Fibroblast of the conjunctiva (primary cell): ENCODE measurements at places on chromosomes 4 and X.
A peak's percentile ranks its signal among the peaks of the same experiment; 100 is the strongest.

DNA sequence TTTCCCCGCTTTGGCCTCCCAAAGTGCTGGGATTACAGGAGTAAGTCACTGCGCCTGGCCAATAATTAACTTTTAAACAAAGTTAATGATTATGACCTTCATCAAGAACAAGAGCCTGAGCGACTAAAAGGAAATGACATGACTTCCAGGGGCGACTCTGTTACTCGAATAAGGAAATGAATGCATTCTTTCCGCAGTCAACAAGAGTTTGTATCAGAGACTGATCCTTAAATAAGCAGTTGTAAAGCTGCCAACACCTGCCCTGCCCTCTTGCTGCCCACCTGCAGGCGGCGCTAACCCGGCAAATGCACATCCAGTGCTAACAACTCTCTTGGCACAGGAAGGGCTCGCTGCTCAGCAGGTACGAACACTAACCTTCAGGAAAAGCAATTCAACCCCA is 27.3 kb downstream of the WDR1 start:
- DNase-seq, result no peak

DNA sequence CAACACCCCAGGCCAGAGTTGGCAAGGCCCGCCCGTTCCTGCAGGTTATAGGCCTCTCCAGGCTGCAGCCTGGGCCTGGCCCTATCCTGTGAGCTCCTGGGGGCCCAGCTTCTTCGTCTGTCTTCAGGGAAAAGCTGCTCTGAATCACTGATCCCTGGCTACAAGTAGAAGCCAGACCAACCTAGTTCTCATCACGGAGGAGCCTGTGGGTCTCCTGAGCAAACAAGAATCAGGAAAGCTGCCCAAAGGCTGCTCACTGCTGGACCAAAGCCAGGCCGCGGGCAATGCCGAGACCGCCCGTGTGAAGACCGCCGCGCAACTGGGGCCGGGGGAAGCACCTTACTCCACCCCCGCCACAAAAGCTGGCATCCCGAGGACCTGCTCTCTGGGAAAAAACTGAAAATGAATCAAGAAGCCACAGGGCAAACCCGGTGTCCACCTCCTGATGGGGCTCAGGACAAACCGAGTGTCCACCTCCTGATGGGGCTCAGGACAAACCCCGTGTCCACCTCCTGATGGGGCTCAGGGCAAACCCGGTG is 12.8 kb downstream of the CTBP1 start:
- no peak for DNase-seq

GRCh38 chr4:177671387-177671786 is 229.2 kb upstream of the AGA start:
- DNase-seq, result no peak

- no peak for DNase-seq
Measured at GRCh38 chr4:109432203-109432602, 1.4 kb upstream of the SEC24B start.

GRCh38 chr4:110005461-110006056 is 92.9 kb downstream of the EGF start:
- peak; percentile 65 for DNase-seq

DNA sequence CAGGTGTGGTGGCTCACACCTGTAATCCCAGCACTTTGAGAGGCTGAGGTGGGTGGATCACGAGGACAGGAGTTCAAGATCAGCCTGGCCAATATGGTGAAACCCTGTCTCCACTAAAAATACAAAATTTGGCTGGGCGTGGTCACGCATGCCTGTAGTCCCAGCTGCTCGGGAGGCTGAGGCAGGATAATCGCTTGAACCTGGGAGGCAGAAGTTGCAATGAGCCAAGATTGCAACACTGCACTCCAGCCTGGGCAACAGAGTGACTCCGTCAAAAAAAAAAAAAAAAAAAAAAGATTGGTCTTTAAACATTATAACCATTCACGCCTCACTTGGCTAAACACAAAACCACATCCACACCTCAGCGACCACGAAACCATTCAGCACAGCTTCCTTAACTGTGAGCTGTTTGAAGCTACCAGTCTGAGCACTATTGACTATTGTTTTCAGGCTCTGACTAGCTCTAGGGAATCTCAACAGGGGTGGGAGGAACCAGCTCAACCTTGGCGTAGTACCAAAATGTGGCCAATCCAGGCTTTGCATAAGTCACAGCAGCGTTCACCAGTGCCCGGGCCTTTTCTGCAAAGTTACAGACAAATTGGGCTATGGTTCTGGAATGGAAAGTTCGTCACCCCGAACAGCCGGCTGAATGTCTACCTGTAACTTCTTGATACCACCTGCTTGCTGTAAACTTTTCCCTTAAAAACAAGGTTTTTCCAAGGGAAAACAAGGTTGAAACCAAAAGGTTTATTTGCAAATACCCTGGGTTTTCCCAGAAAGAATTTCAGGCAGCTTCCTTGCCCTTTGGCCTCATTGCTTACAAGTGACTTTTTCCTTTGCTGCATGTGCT is 73.6 kb upstream of the DHX15 start:
- DNase-seq, result no peak

DNA sequence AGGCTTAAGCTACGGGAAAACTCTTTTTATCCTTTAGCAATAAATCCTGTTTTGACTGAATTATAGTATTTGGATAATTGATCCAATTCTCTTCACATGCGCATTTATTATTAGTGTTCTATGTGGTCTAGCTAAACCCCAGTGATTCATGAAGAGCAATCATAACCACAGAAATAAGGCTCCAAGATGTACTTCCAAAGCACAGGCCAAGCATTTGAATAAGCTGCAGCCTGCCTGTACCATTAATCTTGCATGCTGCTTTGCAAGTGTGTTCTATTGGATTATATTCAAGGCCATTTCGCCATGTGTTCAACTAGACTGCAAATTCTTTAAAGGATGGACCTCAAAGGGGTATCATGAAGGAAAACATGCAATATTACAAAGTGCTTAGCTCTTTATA is 385.2 kb upstream of the FAT1 start:
- DNase-seq, result no peak

GRCh38 chr4:152534541-152535359 is 1.1 kb downstream of the FBXW7 start:
- no peak for DNase-seq

DNA sequence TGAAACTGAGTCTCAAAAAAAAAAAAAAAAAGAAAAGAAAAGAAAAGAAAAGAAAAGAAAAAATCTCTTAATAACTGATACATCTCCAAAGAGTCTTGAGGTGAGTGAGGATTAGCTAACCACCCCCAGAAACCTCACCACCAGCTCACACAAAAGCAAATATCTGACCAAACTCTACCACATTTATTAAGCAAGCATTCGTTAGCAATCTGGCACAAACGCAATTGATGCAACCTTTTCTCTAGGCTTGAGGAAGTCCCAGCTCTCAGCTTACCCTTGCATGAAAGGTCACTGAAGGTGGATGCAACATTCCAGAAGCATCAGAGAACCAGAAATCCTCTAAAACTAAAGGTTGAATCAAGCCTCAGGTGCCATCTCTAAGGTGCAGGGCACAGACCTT is 231.9 kb upstream of the BCOR start:
- no peak for DNase-seq

DNA sequence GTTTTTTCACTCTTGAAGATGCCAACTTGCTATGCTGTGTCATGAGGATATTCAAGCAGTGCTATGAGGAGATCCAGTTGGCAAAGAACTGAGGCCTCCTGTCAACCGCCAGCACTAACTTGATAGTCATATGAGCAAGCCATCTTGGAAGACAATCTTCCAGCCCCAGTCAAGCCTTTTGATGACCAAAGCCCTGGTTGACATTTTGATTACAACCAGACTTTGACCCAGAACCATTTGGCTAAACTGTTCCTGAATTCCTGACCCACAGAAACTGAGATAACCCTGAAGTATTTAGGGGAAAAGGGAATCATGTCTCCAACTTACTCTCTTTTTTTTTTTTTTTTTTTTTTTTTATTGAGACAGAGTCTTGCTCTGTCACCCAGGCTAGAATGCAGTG is 32.9 kb downstream of the UGDH start:
- DNase-seq, result no peak

DNA sequence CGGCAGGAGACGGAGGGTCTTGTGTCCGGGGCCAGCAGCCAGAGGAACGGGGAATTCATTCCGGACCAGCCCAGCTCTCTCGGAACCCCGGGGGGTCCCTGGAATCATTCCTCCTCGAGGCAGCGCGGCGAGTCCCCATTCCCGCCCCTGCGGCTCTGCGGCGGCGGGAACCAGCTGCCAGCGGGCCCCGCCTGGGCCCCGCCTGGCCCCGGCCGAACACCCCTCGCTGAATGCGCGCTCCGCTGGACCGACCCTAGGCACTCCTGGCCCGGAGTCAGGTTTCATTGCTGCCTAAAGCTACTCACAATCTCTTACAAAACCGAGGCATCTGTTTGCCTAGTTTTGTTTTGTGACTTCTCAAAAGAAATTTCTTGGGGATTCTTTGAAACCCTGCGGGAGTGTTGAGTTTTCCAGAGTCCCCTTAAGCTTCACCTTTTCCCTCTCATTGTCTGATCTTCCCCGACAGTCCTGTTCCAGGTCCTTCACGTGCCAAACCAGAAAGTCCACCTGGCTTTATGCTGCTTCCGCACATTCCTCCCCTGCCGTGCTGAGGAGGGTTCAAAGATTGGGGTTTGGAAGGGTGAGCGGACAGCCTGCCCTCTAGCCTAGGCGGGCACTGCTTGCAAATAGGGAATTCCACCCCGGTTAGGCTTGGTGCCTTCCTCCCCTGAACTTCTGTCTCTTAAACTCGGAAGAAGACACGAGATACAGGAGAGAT is 789 bp downstream of the ARHGAP10 start:
- DNase-seq, result no peak

GRCh38 chrX:120790118-120790517 is 85.5 kb downstream of the CT47B1 start:
- DNase-seq, result peak; percentile 77

DNA sequence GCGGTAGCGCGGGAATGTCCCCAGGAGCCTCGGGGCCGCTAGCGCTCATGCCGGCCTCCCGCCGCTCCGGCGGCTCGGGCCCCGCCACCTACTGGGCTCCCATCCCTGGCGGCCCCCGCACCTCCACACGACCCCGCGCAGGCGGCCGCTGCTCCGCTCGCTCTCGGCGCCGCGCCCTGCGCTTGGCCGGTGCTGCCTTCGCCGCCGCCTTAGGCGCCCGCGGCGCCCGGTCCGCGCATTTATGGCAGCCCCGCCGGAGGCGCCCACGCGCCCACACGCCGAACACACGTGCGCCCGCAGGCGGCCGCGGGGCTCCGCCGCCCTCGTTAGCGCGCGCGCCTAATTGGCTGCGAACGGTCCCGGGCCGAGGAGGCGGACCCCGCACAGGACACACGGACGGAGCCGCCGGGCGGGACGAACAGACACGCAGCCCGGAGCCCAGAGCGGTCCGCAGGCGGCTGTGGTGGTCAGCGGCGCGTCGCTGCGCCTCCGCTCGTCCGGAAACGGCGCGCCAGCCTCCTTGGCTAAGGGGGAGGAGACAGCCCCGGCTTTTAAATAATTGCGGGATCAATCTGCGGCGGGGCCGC is at the start of gene NKX1-1:
TSS of gene NKX1-1 (minus strand) at position 49 of the 587 bp plus-strand sequence. CDS start at position 49, 0 bp downstream.
- DNase-seq, result no peak

GRCh38 chr4:56320293-56320692 is 67.0 kb downstream of the AASDH start:
- no peak for DNase-seq

DNA sequence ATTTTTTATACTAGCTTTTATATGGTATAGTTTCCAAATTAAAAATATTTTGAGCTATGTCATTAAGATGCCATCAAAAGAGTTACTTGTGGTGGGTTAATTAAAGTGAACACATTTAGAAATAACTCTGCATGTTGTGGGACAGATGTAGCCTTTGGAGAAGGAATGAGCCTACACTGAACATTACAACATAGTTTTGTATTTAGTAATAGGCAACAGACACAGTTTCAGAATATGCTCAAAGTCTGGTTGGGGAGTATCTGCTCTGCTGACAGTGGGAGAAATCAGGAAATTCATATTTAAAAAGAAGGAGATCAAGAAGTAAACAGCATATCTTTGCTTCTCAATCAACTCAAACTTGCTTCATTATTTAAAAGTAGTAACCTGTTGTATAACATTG is 23.7 kb downstream of the EMCN start:
- DNase-seq, result no peak

DNA sequence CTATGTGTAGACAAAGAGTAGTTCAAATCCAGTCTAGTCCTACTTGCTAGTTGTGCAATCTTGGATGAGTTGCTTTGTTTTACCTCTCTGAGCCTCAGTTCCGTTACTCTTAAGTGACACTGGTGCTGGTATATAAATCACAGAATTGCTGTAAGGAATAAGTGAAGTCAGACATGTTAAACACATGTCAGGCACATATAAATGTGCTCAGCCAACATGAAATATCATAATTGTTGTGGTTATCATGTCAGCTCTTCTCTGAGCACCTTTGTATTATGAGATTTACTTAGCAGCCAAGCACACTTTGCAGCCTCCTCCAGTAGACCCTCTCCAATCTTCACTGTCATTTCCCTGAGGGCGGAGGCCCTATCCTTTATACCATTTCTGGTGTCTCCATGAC is 87.9 kb upstream of the PAK3 start:
- DNase-seq, result no peak

DNA sequence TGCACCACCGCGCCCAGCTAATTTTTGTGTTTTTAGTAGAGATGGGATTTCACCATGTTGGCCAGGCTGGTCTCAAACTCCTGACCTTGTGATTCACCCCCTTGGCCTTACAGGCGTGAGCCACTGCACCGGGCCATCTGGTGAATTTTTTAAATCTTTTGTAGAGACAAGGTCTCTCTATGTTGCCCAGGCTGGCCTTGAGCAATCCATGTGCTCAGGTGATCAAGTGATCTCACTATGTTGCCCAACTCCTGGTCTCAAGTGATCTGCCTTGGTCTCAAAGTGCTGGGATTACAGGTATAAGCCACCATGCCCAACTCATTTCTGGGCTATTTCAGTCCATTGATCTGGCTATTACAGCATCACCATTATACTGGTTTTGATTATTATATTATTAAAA is 22.2 kb upstream of the GALNT7 start:
- DNase-seq, result no peak

- no peak for DNase-seq
Measured at GRCh38 chr4:178185517-178185916, 743.3 kb upstream of the AGA start.

DNA sequence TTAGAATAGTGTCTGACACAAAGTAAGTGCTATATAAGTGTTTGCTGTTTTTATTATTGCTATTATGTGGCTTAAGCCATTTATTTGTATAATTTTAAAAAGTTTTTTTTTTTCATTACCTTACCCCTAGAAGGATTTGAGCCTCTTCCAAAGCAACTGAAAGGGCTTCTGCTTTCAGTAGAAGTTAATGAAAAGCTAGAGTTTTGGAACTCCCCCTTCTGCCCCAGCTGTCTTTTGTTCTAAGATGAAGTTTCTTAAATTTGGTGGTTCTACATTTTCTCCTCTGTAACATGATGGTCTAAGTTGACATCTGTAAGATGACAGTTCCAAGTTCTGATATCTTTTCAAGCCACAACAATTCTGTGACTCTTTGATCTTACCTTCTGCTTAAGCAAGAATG is 30.3 kb downstream of the FHIP1A start:
- DNase-seq, result no peak
